ENCODE measurements at places on chromosomes 5 and 9.

- peak; percentile 90 for DNase-seq
Observed at GRCh38 chr5:108749128-108749861, 1.6 kb downstream of the FER start.

- peak; percentile 45 for DNase-seq
Observed at GRCh38 chr9:88605512-88606362, 70.8 kb downstream of the NXNL2 start.

DNA sequence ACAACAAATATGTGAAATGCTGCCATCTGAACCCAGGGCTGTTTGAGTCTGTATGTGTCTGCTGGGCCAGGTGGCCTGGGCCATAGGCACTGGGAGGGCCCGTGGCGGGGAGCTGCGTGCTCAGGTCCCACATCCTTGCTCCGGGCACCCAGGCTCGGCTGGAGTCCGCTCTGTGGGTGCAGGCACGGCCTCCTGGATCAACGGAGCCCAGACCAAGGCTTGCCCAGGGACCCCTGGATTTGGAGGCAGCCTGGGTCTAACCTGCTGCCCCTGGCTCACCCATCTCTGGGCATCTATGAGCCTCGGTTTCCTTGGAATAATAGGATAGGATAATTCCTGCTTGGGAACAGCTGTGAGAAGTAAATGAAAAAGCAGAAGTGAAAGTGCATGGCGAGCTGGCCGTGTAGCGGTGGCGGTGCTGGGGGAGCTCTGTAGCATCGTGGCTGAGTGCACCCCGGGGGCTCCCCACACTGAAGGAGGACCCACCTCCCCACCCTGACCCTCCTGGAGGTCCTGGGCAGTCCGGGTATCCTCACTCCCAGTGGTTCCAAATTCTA lies 1.2 kb downstream of the CDHR2 start:
- DNase-seq = no peak

DNA sequence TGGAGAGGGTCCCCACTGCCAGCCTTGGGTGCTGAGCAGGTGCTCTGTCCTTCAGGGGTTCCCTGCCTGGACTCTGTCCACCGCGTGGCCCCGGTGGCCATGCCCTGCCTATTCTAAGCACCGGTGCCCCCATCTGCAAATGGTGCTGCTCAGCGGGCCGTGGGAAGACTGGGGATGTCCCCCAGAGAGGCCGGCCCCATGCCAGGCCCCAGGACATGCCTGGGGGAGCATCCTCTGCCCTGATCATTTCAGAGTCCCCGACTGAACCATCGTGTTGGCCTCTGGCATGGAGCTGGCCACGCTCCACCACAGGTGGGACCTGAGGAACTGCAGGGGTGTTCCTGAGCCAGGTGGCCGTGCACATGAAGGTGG lies 64.7 kb downstream of the RXRA start:
- DNase-seq = no peak

- DNase-seq = no peak
Observed at GRCh38 chr9:107980984-107981383, 491.4 kb upstream of the KLF4 start.

DNA sequence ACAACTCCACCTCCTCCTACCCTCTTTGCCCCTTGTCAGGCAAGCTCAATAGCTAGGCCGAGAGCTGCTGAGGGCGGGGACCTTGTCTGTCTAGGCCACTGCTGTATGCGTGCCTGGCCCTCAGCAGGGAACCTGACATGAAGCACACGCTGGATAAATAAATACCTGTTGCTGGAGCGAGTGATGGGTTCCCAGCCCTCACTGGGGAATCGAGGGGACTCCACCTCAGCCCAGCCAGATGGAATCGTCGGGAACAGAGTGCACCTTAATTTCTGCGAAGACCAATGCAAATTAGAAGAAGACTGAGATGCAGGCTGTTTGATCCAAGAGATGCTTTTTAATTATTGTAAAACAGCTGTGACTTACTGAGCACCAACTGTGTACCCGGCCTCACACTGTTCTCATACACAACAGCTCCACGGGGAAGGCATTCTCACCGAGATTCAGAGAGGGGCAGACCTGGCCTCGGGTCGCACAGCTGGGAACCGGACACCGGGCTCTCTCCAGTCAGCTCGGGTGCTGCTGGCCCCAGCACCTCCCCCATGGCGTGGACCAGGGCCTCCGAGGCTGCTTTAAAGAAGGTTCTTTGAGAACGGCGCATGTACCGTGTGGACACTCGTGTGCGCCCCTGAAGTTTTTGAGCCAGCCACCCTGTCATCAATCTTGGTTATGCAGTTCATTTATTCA lies 109.7 kb upstream of the IER5L start:
- peak; percentile 2 for DNase-seq

DNA sequence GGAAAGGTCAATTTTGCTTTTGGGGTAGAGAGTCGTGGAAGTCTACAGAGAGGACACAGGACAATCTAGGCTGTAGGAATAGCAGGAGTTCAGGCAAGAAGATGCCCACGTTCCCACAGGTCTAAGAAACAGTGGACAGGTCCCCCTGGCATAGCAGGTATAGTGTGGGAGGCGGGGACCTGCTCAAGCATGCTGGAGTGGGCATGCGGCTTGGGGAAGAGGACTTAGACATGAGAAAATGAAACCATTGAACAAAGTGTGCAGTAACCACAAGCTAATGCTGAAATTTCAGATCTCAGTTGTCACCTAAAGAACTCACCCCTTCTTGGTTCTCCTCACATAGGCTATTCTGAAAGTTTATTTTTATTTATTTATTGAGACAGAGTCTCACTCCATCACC lies 142.8 kb upstream of the EFNA5 start:
- no peak for DNase-seq

All from GM03348 (cell line).